ENCODE measurements at places on chromosomes 12 and 14.

GRCh38 chr14:62558451-62558850, 486.8 kb downstream of the KCNH5 start:
- DNase-seq = no peak

- no peak for DNase-seq
Measured at GRCh38 chr12:80607361-80608135, 99.9 kb upstream of the MYF6 start.

GRCh38 chr12:32860192-32860591, 36.4 kb downstream of the PKP2 start:
- DNase-seq = no peak

GRCh38 chr14:20742132-20742531, 3.6 kb upstream of the EDDM3A start:
- DNase-seq = no peak

DNA sequence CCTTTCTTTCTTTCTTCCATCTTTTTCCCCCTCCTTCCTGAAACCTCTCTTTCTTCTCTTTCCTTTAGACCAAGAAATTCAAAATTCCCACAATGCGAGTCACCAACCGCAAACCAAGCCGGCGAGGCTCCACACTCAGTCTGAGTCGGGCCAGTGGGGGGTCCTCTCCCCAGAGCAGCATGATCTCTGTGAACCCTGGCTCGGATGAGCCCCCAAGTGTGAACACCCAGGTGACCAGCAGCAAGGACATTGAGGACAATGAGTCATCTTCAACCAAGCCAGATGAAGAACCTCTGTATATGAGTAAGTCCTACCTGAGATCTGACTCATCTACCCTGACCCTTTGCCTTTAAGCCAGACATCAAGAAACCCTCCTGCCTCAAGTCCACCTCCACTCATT, 88.6 kb upstream of the TMEM233 start:
- no peak for DNase-seq

- DNase-seq = no peak
Measured at GRCh38 chr14:23430016-23430722, 5.3 kb downstream of the MYH7 start.

- no peak for DNase-seq
Measured at GRCh38 chr12:41011939-41012338, 176.2 kb upstream of the PDZRN4 start.

- DNase-seq = no peak
Measured at GRCh38 chr12:92614502-92614901, 88.3 kb upstream of the PLEKHG7 start.

DNA sequence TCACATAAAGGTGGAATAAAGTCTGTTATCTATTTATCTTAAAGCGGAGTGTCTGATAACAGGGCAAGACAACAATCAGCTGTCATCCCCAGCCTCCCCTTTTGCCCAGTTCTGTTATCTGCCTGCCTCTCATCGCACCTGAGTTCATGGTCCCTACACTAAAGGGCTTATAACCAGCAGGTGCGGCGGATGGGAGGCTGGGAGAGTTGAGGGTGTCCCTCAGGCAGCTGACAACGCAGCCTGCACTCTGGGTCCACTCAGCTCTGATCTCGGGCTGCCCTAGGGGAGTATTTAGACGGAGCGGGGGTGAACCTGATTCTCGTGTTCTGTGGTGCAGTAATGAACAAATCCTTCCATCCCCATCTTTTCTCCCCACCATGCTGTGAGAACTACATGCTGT, 34.0 kb upstream of the JDP2 start:
- no peak for DNase-seq

DNA sequence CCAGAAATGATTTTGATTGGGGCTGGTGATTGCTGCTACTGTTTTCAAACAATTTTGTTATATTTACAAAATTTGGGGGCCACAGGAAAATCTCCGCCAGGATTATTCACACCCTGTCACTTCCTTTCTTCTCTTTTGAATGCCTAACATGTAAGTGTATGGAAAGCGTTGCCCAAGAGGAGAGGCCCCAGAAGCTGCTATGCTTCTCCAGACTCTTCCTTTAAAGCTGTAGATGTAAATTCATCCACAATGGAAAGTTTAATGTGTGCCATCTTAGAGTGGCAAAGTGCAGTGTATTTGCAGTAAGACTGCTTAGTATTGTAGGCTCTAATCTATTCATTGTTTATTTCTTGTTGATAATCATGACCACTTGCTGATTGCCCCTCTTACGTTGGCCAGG, 136.7 kb upstream of the LRIG3 start:
- DNase-seq = no peak

DNA sequence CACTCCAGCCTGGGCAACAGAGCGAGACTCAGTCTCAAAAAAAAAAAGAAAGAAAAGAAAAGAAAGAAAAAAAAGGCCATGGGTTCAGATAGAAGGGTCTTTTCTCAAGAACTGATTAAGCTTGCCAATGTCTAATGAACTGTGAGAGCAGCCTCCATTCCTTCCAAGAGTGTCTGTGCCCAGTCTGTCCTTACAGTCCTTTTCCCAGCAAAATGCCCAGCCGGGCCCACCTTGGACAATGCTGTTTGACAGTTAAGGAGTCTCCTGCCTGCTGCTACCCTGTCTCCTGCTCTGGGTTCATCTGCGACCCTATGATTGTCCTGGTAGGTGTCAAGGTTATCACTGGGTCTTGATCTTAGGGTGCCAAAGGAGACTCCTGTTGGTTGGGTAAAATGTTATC, 21.4 kb downstream of the SYNE3 start:
- no peak for DNase-seq

All from CD4-positive, alpha-beta T cell treated with Interleukin-2 at 100 ng/mL for 4 hours (primary cell).